ENCODE measurements at places on chromosomes 5 and 9.

DNA sequence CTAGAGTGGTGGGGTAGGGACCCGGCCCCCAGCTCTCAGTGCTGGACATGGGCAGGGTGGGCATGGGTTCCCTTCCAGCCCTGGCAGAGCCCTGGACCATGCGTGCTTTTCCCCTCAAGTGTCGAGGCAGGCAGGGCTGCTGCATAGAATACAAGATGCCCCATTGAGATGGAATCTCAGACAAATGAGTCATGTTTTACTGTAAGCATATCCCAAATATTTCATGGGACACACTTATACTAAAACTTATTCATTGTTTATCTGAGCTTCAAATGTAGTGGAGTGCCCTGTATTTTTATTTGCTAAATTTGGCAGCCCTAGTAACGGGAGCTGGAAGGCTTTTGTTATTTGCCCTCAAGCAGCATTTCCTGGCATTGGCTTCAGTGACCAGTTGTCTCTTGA lies 3.2 kb upstream of the RNU6ATAC start:
- DNase-seq = no peak

- no peak for DNase-seq
Observed at GRCh38 chr9:2208465-2208864, 193.3 kb downstream of the SMARCA2 start.

- DNase-seq = no peak
Observed at GRCh38 chr5:116320486-116320885, 235.7 kb downstream of the COMMD10 start.

DNA sequence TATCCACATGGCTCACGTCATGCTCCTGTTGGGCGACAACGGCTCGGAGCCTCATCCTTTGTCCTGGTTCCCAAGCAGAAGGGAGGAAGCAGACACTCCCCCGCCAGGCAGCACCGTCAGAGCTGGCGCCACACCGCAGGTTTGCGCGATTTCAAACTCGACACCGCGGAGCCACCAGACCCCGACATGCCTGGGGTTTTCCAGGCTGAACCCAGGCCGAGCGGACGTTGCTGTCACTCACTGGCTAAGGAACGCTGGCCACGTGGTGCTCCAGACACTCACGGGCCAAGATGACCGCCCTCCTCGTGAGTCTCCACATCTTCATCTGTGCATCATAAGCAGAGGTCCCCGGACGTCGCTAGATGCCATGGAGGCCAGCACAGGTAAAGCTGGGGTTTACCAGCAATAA lies 9.0 kb downstream of the TERT start:
- no peak for DNase-seq

GRCh38 chr9:115369322-115369957 lies 251.5 kb upstream of the TNC start:
- no peak for DNase-seq

- no peak for DNase-seq
Observed at GRCh38 chr5:128199104-128199503, 115.5 kb downstream of the SLC12A2 start.

DNA sequence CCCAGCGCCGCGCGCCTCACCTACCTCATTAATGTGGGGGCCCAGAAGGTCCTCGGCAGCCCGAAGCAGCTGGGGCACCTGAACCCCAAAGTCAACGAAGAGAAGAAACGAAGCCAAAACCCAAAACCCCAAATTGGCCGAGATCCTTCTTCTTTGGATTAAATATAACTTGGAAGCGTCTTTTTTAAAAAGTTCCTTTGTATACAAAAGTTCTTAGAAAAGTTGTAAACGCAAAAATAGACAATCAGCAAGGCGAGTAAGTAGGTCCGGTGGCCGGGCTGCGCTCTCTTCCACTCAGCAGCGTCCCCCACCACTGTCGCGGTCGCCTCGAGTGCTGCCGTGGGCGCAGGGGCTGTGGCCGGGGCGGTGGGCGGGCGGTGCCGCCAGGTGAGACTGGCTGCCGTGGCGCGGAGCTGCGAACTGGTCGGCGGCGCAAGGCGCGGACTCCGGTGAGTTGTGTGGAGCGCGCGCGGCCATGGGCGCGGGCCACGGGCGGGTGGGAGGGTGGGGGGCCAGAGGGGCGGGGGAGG lies 360 bp downstream of the KLF4 start:
- DNase-seq = no peak

DNA sequence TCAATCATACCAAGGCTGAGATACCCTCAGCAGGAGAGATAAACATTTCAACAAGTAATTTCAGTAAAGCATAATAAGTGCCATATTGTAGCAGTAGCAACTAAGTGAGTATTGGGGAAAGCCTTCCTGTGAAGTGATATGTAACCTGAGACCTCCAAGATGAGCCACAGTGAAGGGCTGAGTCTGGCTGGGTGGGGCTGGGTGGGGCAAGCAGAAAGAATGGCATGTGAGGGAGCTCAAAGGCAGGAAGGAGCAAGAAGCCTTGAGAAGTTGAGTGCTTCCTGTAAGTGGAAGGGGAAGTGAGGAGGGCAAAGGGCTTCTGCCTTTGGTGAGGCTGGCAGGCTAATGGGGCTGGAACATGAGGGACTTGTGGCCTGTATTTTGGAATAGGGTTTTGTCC lies 19.7 kb upstream of the ASTN2 start:
- no peak for DNase-seq

DNA sequence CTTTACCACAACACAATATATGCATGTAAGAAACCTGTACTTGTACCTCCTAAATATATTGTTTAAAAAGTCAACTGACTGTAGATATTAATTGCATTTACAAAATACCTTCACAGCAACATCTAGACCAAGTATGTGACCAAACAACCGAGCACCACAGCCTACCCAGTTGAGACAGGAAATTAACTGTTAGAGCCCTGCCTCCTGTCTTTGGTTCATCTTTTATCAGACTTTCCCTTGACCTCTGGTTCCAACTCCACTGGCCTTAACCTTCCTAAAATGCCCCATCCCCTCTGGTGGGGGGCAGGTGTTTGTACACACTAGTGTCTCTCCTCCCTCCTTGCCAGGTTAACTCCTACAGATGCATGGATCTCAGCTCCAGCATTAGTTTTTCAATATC lies 155.0 kb upstream of the PANK3 start:
- DNase-seq = no peak

GRCh38 chr5:95916687-95917085 lies 45.0 kb downstream of the ELL2 start:
- DNase-seq = no peak

DNA sequence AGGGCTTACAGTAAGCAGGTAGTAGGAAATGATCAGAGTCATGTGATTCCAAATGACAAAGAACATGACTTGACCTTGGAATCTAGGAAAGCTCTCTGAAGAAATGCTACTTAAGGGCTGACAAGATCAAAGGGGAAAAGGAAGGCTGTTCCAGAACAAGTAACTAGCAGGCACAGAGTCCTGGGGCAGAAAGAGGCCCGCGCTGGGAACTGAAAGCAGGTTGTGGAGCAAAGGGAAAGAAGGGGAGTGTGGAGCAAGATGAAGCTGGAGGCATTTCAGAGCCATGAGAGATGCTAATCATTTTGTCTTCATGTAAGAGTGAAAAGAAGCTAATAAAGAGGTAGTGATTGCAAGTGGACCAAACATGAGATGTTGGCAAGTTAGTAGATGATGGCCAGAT lies 397.5 kb downstream of the DTWD2 start:
- no peak for DNase-seq

DNA sequence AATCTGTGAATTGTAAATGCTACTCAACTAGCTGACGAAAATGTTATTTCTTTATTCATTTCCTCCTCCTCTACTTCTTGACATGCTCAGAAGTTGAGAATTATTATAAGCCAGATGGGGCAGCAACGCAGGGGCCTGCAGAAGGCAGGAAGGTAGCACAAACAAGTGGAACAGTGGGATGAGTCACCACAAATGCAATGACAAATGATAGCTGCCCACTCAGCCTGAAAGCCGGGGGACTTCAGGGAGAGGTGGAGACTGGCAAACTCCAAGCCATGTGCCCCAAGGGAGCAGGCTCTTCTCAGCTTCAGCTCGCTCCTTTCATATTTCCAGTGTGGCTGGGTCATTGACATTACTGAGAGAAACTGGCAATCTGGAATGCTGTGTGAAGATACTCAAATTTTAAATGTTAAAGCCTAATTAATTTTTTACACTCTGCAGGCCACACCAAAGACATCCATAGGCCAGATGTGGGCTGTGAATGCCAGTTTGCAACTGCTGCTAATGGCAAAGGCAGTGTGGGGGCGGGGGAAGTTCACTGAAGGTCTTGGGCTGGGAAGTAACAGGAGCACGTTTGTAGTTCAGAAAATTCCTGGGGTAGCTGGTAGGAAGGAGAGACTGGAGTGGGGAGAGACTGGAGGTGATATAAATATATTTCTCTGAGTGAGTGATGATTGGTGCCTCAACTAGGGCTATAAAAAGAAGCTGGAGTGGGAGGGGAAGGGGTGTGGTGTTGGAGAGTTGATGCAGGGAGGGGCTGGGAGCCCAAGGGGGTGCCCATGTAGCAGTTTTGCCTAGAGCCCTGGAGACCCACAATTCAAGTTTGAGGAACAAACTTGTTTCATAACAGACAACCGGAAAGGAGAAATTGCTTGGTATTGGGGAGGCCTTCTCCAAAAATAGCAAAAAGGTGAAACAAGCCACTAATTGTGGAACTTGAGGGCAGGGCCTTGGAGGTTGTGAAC lies 20.8 kb upstream of the ADRB2 start:
- DNase-seq = no peak

GRCh38 chr5:108634617-108635288 lies 112.9 kb upstream of the FER start:
- no peak for DNase-seq

DNA sequence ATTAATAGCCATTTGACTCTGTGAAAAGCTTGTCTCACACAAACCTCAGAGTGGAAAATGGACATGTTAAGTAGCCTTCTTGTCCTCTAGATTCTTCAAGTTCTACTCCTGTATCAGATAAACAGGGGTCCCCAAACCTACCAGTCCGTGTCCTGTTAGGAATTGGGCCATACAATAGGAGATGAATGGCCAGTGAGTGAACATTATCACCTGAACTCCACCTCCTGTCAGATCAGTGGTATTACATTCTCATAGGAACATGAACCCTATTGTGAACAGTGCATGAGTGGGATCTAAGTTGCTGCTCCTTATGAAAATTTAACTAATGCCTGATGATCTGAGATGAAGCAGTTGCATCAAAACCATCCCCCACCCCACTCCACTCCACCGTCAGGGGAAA lies 136.3 kb downstream of the TMEM232 start:
- DNase-seq = no peak

DNA sequence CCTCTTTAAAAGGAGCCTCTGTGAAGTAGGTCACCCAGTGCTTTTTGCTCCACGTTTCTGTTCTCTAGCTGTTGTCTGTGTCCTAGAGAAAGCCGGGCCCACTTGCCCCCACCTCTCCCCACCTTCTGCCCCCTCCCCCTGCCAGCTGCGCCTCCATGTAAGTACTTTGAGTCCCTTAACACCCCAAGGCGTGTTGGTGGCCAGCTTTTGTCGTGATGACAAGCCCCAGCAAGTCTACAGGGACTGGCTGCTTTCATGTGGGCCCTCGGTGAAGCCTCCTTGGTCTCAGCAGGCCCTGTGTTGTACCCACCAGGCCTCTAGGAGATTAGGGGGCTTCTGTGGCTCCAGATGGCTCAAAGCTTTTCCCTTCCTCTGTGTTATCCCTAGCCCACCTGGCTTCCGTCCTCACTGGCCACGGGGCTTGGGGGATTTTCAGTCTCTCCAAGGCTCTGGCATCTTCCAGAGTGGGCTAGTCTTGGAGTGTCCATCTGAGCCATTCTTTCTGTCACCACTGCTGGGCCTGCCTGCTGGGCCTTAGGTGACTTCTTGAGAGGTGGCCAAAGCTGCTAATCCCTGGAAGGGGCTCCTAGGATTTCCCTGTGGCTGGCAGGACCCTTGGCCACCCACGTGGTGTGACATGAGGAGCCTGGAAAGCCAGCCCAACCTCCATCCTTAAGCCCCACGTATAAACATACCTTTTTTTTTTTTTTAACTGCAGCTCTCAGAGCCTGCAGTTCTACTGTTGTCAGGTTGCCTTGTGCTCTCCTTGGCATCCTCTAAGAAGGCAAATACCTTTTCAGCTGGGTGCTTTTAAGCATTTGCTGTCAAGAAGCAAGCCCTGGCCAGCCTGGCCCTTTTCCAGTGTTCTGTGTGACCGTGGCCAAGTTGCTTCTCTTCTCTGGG lies 1.1 kb upstream of the NDST1 start:
- no peak for DNase-seq

DNA sequence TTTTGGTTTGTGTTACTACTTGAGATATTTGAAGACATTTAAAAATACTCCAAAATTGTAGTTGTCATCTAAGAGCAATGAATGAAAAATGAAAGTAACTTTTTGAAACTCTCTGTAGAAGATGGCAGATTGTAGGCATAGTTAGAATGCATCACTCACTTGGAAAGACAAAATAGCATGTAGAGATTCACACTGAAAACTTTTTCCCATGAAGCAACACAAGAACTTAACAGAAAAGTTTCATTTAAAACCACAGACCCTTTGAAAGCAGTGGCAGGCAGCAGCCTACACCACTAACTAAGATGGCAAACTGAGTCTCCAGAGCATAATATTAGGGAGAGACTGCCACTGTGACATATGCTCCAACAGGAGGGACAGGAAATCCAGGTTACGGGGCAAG lies 18.9 kb upstream of the FAM174A start:
- no peak for DNase-seq

GRCh38 chr9:536597-537511 lies 304.6 kb upstream of the DMRT1 start:
- DNase-seq = no peak

DNA sequence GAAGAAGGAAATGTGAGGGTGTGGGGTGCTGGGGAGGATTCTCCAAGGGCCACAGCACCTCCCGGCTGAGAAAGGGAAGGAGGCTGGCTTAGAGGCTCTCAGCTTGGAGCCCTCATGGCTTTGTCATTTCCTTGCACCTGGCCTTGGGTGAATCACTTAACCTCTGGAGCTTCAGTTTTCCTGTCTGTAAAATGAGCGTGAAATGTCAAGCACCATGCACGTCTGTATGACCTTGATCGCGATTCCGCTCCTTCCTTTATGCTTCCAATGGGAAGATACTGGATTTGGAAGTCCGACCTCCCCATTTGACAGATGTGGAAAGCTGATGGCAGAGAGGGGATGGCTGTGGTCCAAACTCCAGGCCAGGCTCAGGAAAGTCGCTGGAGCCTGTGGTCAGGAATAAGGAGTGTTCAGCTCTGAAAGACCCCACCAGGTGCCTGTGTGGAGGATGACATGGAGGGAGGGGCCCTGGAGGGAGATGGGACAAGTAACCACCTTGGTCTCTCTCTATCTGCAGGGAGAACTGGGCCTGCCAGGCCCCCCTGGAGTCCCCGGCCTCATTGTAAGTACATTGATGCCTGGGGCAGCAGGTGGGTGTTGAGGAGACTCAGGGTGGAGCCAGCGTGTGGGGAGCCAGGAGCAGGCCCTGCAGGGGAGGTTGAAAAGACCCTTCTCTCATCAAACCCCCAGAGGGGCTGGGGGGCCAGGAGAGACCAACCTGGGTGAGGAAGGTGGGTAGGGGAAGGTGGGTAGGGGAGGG lies 66.5 kb downstream of the COL27A1 start:
- no peak for DNase-seq

- DNase-seq = no peak
Observed at GRCh38 chr5:178207183-178207916, 3.0 kb downstream of the HNRNPAB start.
